ENCODE measurements at places on chromosomes 1 and 21.

GRCh38 chr1:198196630-198197029, 39.8 kb downstream of the NEK7 start:
- no peak for DNase-seq

DNA sequence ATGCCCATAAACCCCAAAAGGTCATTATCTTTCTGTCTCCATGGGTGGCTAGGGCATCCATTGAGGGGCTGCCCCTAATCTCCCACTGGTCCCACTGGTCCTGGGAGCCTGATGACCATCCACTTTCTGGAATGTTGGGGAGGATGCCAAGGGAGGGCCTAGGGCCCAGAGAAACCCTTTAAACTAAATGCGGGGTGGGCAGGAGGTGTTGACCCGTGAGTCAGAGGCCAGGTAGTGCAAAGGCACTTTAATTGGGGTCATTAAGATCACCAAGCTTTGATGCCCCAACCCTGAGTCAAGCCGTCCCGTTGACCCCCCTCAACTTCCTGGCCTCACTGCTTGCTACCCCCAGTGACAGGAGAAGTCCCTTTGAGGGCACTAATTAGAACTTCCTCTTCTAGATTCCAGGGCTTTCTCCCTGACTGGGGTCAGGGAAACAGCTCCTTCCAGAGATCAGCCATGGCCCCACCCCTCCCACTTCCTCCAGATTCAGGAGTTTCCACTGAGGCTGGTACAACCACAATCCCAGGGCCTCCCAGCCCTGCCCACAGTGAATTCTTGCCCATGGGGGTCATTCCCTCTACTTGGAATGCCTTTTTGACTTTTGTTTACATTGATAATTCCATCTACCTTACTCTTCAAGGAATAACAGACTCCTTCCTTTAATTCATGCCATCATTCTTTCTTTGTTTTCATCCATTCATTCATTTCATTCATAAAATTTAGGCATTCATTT, 15.5 kb upstream of the SERINC2 start:
- no peak for DNase-seq

DNA sequence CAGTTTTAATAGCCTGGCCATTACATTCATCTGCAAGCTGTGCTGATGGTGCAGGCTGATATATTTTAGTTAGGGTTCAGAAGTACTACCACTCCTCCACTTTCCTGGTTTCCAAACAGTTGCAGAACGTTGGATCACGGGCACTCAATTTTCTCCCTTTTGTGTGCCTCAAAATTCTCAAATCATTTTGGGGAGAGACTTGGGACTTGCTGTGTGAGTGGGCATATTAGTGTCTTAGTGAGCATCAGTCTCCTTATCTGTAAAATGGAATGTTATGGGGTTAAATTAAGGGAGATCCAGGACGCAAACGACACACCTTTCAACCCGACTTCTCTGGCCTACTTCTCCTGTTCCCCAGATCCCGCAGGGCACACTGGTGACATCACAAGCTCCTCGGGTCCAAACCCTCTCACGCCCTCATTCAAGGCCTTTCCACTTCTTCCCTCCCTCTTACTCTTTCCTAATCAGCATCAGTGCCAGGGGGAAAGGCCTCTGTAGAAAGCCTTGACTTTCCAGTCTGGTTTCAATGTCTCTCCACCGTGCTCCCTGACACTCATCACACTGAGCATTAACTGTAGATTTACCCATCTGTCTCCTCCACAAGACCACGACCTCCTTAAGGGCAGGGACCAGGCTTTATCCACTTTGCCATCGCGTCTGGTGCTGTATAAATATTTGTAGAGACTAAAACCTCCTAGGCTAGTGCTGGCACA, 1.2 kb downstream of the PIGP start:
- DNase-seq: no peak

DNA sequence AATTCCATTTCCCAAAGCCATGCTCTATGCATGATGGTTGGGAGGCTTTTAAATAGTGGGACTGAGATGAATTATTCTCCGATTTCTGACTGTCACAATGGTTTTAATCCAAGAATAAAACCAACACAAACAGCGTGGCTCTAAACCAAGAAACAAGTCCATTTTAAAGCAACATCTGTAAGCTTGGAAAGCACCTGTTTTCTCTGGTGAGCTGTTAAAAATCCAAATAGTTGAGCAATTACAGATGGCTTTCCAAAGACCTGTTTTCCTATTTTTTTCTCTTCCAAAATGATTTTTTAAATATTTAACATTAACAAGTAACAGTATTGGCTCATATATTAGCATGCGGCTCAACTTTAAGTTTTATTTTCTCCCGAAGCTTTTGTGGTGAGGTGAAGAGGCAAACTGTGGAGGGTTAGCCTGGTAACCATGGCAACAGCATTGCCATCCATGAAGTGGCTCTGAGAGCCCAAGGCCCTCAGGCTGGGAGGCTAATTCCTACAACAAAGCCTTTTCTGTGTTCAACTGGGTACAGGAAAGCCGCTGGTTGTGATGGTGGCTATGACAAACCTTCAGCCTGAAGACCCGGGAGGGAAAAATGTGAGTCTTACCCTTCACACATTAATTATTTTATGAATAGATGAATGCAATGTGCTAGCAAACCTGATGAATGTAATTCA, 56.7 kb upstream of the B3GALT5 start:
- DNase-seq: no peak

GRCh38 chr1:97050506-97050905, 328.9 kb downstream of the PTBP2 start:
- no peak for DNase-seq

DNA sequence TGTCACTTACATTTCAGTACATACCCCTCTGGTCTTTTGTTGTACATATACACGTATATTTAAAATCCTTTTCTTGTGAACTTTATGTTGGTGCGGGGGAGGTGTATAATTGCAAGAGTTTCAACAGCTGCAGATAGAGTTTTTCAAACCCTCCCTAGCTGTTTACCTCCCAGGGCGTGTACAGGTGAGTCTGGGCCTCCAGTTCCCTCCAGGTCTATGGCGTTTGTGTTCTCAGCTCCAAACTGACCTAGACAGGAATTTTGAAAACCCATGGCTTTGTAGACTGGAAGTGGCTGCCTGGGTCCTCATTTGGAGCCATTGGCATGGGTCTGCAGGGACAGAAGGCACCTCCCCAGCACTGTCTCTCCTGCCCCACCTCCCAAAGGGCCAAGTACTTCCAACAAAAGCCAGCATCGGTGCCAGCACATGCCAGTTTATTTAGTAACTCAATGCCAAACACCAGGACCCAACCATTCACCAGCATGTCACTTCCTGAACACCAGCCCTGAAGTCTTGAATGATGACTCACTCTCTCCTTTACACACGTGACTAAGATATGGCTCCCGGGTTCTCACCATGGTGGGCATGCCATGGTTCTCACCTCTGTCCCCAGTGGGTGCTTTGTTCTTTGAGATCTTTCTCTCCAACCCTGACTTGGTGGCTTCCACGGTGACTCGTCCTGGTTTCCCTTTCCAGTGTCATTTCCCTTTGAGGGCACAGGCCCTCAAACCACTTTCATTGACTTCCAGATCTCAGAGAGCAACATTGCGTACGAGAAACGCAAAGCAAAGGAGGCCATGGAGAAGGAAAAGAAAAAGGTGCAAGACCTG, 57.3 kb upstream of the EFHD2 start:
- DNase-seq: no peak

DNA sequence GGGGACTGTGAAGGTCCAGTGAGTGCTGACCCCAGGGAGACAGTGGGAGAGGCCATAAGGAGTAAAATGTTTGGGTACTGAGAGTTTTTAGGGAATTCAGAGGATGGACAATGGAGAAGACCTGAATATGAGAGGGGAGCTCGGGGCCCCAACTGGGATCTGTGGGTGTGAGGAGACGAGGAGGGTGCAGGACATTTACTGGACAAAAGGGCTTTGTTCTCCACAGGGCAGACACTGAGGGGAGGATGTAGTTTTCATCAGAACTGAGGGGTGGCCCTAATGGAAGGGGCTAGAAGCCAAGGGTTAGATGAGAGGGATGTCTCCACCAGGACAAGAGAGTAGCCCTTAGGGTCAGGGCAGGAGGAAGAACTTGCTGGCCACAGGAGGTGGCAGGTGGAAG, 30.0 kb downstream of the TMCC2 start:
- no peak for DNase-seq

DNA sequence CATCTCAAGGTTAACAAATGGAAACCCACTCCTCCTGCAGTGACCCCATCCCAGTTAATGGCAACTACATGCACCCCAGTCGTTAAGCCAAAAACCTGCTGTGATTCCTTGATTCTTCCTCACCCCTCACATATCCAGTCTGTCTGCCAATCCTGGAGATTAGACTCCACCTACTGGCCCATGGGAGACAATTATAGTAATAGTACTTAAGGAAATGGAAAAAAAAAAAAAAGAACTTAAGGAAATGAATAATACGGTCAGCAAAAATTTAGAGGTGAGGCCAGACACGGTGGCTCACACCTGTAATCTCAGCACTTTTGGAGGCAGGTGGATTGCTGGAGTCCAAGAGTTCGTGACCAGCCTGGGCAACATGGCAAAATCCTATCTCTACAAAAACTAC, 7.0 kb downstream of the NOL9 start:
- DNase-seq: no peak

DNA sequence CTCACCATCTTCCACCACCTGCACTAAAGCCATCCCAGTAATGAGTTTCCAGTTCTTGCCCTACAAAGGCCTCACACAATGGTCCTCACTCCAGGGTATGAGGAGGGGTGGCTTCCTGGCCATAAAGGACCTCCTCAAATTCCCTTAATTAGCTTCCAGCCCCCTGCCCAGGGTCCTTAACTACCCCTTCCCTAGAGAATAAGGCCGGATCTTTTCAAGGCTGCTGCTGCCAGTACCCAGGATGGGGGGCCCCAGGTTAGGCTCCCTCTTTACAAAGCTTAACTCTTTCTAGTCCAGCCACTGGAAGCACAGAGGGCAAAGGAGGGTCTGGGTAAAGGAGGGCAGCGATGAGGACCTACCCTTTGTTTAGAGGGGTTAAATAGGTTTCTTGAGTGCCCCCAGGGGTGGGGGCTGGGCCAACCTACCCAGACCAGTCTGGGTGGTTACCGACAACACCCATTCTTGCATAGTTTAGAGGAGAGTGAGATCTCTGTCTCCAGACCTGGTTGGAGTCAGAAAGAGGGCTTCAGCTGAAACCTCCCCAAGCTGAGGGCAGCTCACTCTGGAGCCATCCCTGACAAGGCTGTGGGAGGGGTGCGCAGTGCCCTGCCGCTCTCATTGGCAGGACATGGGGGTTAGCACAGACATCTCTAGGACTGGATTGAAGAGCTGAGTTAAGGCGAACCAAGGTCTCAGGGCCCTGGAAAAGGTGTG, 7.1 kb downstream of the BLACAT1 start:
- no peak for DNase-seq

DNA sequence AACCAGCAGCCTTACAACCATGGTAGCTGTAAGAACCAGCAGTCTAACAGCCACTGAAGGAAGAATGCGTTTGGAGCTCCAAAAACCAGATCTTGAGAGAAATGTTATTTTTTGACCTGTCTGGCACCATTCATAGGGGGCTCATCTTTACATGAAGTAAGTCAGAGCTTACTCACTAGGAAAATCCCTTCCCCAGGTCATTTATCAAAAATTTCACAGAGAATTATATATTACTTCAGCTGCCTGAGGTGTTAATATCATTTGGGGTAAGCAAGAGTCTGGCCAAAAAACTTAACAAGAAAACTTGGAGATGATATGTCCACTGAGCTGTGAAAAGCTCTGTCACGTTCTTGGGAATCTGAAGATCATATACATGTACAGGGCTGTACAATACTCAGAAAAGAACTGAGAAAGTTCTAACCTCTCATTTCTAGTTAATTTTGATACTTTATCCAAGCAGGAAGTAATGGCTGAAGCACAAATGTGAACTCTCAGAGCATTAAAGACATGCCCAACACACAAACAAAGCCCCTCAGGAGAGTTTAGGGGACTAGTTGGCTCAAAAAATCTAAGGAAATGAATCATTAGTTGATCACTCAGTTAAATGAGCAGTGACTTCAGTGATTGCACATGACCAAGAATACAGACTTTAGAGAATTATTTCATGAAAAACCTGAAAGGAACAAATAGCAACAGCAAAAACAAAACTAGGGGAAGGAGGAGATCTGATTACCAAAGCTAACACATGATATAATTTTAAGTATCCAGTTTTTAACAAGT, 681.1 kb downstream of the LTN1 start:
- no peak for DNase-seq

DNA sequence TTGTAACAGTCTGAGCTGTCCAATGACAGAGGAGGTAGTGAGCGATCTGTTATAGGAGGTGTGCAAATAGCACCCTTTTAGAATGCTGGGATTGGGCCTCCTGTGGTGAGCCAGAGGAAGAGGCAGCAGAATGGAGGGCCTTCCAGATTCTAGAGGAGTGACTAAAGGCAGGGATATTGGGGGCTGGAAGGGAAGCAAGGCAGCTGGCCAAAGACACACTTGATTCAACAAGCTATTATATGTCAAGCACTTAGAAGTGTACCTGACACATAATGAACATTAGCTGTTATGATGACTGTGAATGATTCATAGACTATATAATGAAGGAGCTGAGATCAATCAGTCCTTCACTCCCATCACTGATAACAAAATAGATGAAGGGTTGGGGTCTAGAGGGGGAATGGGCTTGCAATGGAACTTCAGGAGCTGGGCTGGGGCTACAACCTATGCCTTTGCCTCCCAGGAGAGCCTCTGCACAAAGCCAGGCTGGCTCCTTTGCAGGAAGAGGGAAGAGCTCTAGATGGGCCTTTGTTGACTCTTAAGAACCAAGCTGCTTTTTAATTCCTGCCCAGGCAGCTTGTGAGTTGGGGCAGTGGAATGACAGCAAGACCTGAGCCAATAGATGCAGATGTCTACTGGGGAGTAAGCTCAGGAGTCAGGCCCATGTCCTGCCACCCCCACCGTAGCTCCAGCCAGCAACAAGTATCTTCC, 2.3 kb upstream of the MKNK1 start:
- DNase-seq: no peak

- DNase-seq: no peak
Observed at GRCh38 chr1:213269829-213270228, 218.8 kb downstream of the RPS6KC1 start.

DNA sequence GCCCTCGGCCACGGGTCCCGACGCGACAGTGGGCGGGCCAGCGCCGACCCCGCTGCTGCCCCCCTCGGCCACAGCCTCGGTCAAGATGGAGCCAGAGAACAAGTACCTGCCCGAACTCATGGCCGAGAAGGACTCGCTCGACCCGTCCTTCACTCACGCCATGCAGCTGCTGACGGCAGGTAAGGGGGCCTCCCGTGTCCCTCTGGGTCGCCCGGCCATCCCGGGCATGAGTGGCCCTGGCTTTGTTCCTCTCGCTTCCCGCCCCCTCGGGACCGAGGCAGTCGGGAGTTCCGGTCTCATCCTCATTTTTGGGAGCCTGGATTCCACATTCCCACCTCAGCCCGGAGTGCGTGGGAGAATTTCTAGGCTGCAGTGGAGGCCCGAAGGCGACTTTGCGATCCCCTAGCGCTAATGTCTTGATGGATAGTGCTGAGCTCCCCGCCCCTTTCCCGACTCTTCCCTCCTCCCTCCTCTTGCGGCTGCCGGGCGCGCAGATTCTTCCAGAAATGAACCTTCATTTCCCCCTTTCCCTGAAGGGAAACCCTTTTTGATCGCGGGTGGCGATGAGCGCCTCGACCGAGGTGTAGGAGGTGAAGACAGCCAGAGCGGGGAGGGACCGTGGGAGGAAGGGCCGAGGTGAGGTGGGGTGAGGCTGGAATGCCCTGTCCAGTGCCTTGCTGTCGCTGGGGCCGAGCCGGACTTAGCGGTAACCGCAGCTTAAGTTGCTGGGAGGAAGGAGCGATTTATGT, 705 bp downstream of the KHDRBS1 start:
- peak; percentile 23 for DNase-seq
